ENCODE measurements at places on chromosomes 4 and X.

- DNase-seq, result no peak
Observed at GRCh38 chr4:7753931-7754465, 185.7 kb downstream of the AFAP1 start.

- DNase-seq, result no peak
Observed at GRCh38 chr4:140219567-140219966, 65.6 kb upstream of the MAML3 start.

DNA sequence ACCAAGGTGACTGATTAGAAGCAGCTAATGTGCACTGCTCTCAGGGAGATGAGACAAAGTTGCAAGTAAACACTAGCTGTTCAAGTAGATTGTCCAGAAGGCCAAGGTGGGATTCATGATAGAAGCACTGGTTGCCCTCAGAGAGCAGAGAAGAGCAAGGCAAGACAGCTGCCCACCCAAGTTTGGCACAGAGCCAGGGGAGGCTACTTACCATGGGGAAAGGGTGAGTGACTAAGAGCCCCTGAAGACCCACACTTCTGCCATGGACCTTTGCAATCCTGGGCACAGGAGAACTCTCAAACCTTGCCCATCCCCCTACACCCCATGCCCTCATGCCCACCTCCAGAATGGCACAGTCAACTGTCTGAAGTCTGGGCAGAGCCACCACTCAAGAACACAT lies 68.3 kb downstream of the SPIN4 start:
- DNase-seq, result no peak

GRCh38 chr4:125316791-125317524 lies 2.2 kb downstream of the FAT4 start:
- peak; percentile 56 for DNase-seq

GRCh38 chr4:40223343-40223742 lies 26.5 kb downstream of the RHOH start:
- no peak for DNase-seq

GRCh38 chrX:140975472-140975871 lies 26.9 kb upstream of the SPANXB1 start:
- DNase-seq, result no peak

- DNase-seq, result peak; percentile 80
Observed at GRCh38 chr4:186724058-186724863, 605 bp upstream of the FAT1 start.

DNA sequence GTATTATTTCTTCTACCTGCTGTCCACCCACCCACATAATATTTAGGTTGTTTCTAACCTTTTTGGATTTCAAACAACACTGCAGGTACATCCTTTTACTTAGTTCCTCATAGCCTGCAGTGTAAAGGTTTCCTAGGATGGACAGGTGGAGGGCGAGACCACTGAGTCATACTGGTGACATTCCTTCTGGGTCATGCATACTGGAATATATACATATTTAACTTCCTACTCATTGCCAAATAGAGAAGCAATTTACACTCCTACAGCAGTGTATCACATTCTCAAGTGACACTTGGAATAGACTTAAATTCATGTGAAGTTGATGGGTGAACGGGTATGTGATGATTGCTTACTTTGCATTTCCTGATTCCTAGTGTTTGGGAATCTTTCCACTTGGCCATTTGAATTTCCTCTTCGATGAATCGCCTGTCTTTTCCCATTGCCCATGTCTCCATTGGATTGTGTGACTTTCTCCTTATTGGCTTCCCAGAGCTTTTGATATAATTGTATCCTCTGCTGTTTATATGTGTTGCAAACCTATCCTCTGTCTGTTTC lies 8.2 kb upstream of the PPP2R2C start:
- DNase-seq, result no peak

- peak; percentile 29 for DNase-seq
Observed at GRCh38 chr4:76897536-76898384, at the start of gene SOWAHB. SOWAHB (minus strand) TSS chr4:76898144; CDS start chr4:76897849, 295 bp downstream.

- DNase-seq, result no peak
Observed at GRCh38 chr4:49058306-49058705, 72.2 kb downstream of the CWH43 start.

DNA sequence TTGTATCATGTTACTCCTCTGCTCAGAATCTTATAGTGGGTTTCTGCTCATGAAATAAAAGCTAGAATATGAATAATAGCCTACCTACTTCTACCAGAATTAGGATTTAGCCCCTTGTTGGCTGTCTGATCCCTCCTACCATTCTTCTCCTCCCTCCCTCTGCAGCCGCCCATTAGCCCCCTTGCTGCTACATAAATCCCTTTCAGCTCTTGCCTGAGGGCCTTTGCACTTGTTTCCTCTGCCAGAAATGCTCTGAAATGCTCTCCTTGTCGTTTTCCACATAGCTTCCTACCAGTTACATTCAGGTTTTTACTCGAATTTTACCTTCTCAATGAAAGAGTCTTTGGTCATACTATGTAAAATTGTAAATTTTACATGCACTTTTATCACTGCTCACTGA lies 159.2 kb downstream of the ADGRL3 start:
- no peak for DNase-seq

DNA sequence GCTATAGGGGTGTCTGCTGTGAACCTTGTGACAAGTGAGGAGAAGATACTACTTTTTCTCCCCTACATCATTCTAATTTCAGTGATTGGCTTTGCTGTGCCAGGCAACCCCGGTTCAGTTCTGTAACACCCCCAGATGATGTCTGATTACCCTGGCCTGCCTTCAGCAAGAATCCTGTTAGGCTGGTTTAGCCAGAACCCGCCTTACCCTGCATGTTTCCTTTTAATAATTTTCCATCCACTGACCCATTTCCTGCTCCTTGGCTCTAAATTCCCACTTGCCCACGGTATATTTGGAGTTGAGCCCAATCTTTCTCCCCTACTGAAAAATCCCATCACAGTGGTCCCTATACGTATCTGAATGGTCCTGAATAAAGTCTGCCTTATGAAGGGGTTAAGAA lies 46.5 kb upstream of the HPSE start:
- no peak for DNase-seq

DNA sequence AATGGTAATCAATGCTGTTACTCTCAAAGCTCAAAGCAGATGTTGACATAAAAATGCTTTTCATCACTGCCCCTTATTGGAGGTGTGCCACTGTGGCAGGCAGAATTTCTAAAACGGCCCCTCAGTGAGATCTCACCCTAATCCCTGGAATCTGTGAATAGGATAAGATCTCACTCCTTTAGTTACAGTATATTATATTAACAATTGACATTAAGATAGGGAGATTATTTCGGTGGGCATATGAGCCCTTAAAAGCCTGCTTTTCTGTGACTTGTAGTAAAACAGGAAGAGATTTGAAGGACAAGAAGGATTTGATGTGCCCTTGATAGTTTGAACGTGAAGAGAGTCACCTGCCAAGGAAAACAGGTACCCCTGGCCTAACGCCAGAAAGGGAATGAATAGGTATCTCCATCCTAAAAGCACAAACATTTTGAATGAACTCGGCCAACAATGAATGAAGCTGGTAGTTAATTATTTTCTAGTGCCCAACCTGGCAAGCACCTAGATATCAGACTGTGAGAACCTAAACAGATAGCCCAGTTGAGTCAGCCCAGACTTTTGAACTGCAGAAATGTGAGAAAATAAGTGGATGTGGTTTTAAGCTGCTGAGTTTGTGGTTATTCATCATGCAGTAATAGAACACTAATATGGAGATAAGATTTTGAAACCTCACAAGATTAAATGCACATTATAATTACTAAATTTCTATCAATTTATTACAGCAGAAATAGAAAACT lies 881.6 kb downstream of the PCDH18 start:
- no peak for DNase-seq

DNA sequence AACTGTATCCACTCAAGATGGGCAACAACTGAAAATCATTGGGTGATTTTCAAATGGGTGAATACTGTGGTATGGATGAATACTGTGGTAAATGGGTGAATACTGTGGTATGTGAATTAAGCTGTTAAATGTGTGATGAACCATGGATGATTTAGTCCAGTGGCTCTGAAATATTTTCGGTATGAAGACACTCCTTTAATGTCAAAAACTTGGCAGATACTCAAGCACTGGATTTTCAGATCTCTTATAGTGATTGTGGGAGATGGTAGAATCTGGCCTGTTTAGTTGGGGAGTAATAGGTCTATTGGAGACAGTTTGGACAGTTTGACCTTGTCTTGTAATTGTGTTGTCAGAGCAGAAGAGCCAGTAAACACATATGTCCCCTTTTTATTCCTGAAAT lies 45.7 kb downstream of the SSX7 start:
- DNase-seq, result no peak

GRCh38 chr4:15149839-15150592 lies 147.7 kb downstream of the CPEB2 start:
- peak; percentile 87 for DNase-seq

DNA sequence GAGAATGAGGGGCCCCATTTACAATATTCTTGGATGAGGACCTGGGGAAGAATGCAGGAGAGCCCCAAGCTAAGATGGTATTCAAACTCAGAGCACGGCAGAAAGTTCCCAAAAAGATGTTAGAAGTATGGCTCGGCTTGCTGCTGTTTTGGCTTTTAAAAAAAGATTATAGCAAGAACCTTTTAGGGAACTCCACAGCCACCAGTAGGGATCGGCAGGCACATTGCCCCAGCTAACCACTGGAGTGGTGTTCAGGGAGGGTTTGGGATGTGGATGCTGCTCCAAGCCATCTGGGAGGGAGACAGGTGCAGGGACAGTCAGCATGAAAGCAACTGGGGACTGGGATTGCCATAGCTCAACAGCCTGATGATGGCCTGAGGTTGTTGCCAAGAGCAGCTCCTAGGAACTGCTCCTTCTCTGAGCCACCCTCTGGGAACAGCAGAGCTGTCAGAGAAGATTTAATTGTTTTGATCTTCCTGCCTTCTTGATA lies 63.0 kb downstream of the SORBS2 start:
- DNase-seq, result no peak

DNA sequence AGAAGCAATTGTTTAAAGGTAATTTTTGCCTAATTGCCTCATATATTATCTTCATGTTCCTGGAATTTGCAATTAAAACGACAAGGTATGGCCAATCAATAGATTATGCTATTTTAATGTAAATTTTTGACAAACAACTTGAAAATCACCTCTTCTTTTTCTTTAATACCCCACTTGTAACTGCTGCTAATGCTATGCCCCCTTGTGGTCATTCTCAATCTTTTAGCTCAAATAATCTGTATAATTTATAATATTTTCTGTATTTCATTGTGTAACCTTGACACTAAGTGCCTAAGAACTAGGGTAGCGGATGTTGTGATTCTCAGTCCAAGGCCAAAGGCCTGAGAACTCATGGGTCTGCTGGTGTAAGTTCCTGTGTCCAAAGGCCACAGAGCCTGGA lies 831.7 kb upstream of the POU3F4 start:
- DNase-seq, result no peak

GRCh38 chr4:169351872-169352271 lies 81.1 kb upstream of the SH3RF1 start:
- DNase-seq, result no peak

DNA sequence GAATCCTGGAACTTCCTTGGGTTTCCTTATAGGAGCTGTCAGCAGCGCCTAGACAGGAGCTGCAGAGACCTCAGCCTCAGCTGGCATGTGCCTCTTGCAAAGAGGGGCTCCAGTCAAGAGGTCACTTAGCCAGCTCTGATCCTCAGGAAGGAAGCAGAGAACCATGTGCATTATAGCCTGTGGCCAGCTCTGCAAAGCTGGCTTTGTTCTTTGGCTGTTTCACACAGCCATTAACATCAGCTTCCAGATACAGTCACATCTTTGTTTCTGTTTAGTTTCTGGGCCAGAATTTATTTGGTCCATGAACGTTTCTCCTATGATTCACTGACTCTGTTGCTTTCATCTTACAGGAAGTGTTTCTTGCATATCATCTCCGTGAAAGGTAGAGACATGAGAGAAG lies 92.4 kb downstream of the CC2D2A start:
- no peak for DNase-seq

- DNase-seq, result no peak
Observed at GRCh38 chr4:20383969-20384368, 132.3 kb downstream of the SLIT2 start.

All from left ventricle myocardium superior (tissue), 1 donor.